ENCODE measurements at places on chromosomes 6 and 20.

- no peak for DNase-seq
These were observed 164.2 kb downstream of the JARID2 start for GRCh38 chr6:15410126-15410391.

- no peak for DNase-seq
These were observed 32.0 kb downstream of the POM121L2 start for GRCh38 chr6:27280064-27280539.

GRCh38 chr6:143026696-143027449 lies 33.8 kb upstream of the AIG1 start:
- no peak for DNase-seq

DNA sequence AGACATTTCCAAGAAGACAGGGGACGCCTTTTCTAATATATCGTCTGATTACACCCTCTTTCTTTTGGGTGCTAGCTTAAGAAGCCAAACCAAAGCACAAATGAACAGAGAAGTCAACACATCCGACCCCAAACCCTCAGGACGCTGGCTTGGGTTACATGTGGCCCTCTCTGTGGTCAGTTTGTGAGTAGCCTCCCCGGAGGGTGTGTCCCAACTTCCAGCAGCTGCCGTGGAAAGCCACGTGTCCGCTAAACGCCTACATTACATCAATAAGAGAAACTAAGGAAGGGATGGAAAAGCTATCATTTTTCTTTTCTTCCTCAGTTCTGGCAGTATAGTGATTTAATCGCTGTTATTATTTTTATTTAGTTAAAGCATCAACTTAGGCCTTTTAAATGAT lies 487 bp upstream of the BMP6 start:
- DNase-seq, result no peak

GRCh38 chr20:4683261-4683660 lies 38.4 kb upstream of the PRND start:
- DNase-seq, result no peak

- peak; percentile 45 for DNase-seq
These were observed 118.2 kb upstream of the RIPOR2 start for GRCh38 chr6:25053875-25054371.

DNA sequence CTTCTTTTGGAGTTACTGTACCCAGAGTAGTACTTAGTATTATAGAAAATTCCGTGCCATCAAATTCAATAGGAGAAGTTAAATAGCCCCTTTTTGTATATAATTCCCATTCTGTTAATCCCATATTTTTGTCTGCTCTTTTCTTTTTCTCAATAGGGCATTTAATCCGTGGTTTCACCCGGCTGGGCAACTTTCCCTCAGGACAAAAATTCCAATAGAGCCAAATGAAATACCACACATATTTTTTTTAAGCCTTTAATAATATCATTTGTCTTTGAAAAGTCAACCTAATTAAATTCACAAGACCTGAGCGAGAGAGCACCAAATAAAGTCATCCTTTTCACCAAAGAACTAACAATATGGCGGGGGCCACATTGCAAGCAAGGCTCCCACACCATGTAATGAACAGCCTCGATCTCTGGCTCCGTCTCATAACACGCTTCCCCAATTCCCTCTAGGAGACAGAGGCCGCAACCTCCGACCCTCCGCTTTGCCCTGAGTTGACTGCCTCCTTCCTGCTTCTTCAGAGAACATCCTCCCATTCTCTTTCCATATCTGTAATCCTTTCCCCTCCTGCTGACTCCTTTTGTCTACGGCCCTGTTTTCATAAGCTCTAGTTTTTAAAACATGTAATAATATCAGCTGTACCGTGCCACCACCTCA lies 13.6 kb downstream of the NHSL1 start:
- no peak for DNase-seq

GRCh38 chr20:57361517-57361916 lies 10.5 kb downstream of the RAE1 start:
- DNase-seq, result peak; percentile 11

GRCh38 chr20:36506253-36506652 lies 35.1 kb upstream of the MYL9 start:
- DNase-seq, result no peak
